Gastrocnemius medialis (tissue), 4 donors: ENCODE measurements at places on chromosomes 16 and 17.

GRCh38 chr17:1807890-1808289 lies 21.8 kb downstream of the SMYD4 start:
- no peak for DNase-seq

- no peak for DNase-seq
Measured at GRCh38 chr17:35804658-35805192, 4.6 kb upstream of the TAF15 start.

GRCh38 chr17:27870345-27870744 lies 22.8 kb downstream of the LYRM9 start:
- no peak for DNase-seq

DNA sequence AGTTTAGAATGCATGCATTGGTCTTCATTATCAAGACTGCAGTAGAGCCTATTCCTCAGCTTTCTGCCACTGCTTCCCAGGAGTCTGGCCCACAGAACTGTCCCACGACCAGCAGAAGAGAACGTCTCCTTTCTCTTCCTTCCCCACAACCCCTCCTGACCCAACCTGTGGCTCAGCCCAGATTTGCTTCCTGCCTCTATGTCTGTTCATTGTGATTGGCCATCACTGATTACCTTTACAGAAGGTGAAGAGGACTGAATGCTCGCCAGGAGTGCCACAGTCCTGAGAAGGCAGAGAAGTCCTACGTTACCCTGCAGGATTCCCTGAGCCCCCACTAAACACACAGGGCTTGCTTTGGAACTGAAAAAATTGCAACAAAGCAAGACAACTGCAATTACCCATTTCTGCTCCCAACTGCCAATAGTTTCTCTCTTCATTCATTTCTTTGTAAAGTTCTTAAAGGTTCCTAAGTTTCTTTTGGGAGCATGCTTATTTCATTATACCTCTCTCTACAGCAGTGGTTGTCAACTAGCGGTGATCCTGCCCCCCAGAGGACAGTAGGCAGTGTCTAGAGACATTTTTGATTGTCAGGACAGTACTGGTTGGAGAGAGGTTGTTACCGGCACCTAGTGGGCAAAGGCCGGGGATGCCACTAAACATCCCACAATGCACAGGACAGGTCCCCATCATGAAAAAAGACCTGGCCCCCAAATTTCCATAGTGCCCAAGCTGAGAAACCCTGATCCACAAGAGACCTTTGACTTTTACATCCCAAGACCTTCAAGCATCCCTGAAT lies 4.5 kb upstream of the NAT9 start:
- no peak for DNase-seq

DNA sequence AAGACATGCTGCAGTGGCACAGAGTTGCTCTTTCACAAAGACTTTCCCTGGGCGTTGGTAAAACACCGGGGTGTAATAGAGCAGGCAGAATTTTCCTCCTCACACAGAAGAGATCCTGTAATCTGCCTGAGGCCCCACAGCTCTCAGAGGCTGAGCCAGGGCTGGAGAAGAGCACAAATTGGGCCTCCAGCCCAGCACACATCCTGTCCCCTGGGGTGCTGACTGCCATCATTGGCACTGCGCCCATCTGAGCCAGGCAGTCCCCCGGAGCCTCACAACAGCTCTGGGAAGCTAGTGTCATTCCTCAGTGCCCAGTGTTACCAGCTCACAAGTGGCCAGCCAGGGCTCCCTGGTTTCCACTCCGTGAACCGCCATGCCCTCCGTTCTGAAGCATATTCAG lies 119.4 kb downstream of the SOCS1 start:
- DNase-seq: no peak
